ENCODE measurements at places on chromosomes 2 and 18.

- DNase-seq = no peak
Observed at GRCh38 chr2:85716346-85716914, 22.3 kb downstream of the GNLY start.

DNA sequence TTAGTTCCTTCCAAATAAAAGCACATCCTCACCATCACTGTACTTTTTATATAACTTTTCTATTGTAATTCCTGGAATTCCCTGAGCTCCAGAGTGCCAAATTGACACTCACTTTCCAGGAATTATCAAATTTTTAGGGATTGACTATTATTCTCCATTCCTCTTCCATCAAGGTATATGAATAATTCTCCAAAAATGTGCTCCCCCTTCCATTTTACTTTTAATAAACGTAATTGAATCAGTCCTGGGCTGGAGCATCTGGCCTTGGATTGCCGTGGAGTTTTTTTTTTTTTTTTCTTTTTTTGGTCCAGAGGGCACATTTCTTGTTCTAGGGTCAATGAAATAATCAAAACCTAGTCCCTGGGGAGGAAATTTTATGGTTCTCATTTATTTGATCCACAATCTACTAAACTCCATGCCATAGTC, 304.3 kb downstream of the CDCA7 start:
- DNase-seq = no peak

DNA sequence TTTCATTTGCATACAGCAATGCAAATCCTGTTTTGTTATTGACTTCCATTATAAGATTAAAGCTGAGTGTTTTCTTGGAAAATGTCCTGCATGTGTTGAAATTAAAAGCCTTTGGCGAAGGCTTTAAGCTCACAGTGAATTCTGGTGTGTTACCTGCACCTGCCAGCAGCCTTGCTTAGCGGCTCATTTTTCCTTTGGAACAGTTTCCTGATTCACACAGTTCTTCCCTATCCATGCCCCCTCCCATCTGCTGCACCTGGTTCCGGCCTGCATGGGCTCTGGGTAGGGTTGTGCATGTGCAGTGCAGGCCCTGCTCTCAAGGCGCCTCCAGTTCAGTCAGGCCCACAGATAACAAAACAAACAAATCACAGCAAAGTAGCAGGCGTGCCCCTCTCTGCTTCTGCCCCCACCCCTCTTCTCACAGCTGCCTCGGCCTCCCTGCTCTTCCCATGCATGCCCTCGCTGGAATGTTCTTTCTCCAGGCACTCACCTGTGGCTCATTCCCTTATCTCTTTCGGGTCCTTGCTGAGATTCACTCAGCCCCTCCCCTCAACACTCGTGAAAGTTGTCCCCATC, 15.8 kb downstream of the MTCL1 start:
- no peak for DNase-seq

- no peak for DNase-seq
Observed at GRCh38 chr2:19224011-19224410, 134.4 kb downstream of the OSR1 start.

GRCh38 chr2:1978706-1979105, 234.4 kb upstream of the PXDN start:
- DNase-seq = no peak

GRCh38 chr2:160838691-160839090, 321.5 kb upstream of the TANK start:
- no peak for DNase-seq

GRCh38 chr2:116489944-116490343, 1324.5 kb upstream of the DDX18 start:
- DNase-seq = no peak

- no peak for DNase-seq
Observed at GRCh38 chr2:160132761-160133160, 67.3 kb downstream of the ITGB6 start.

- DNase-seq = no peak
Observed at GRCh38 chr18:12744103-12744502, 41.3 kb downstream of the PSMG2 start.

GRCh38 chr18:63181706-63182309, 137.8 kb downstream of the BCL2 start:
- no peak for DNase-seq

DNA sequence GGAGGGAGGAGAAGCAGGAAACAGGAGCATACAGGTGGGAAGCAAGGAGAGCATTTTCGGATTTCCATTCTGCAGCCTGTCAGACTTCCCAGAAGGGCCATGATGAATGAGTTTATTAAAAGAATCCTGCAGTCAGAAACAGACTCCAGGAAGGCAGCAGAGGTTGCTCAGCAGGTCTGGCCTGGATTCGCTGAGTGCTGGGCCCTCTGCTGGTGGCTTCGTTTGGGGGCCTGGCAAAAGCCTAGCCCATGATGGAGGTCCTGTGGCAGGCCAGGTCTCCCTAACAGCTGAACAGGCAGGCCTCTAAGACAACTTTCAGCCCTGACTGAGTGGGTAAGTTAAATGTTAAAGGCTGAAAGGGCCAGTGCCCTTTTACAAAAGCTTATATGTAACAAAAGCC, 108.2 kb upstream of the CAPN13 start:
- no peak for DNase-seq

- DNase-seq = no peak
Observed at GRCh38 chr18:31241900-31242409, 76.0 kb upstream of the DSG1 start.

DNA sequence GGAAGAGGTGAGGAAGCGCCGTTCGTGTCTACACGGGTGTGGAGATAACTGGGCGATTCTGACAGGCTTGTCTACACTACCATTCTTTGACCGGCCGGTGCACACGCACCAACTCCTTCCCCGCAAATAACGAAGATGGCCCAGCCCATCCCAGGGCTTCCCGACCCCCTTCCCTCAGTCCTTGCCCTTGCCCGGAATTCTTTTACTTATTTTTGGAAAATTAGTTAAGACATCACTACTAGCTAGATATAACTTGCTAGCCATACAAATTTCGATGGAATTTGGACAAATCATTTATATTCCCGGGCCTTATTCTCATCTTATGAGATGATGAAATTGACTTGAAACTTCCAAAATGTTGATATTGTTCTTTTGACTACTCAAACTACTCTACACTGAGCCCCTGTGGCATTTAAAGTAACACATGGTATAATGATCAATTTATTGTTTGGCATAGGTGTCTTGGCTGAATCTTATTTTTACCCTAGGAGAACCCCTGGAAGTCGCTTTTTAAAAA, 1.3 kb downstream of the ERICH2 start:
- DNase-seq = no peak

DNA sequence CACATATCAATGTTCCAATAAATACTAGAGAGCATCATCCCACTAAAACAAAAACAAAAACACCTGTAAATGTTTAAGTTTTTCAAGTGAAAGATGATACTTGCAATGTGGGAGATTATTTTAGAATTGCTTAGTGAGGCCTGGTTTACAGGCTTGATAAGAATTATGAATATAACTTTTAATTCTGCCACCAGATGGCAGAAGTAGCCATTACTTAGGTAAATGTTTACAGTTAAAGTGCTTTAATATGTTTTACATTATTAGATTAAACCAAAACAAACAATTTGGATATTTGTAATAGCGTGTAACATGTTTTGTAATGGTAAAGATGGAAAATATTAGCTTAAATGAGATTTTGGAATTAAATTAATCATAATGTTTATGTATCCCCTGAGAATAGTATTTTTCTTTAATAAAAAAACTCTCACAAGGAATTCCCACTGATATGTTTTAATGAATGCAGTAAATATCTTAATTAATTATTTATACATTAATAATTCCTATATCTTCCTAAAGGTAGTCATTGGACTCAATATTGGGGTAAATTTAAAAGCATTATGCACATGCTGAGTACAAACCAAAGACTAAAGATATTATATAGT, 522.0 kb downstream of the SPAG16 start:
- no peak for DNase-seq

Measured in posterior cingulate gyrus (tissue), 11 donors.